ENCODE measurements at places on chromosomes 5 and 9.

DNA sequence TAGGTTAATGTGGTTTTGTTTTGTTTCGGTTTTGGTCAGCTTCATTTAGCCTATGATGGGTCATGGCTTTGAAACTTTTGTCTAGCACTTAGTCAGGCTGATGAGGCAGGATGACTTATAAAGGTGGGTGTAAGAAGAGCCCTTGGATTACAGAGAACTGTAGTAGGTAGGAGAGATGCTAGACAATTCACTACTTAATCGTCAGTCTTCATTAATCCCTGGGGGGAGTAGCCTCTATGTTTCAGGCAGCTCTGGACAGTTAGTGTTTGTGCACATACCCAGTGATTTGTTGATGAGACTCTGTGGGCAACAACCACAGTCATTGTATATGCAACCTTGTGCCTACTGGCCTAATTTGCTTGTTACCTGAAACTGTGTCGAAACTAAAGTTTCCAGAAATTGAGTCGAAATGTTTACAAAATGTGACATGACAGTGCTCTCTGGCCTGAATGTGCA is 113.3 kb downstream of the MTREX start:
- DNase-seq: peak; percentile 25

- DNase-seq: no peak
These were observed 66.5 kb downstream of the MED10 start for GRCh38 chr5:6311568-6312501.

DNA sequence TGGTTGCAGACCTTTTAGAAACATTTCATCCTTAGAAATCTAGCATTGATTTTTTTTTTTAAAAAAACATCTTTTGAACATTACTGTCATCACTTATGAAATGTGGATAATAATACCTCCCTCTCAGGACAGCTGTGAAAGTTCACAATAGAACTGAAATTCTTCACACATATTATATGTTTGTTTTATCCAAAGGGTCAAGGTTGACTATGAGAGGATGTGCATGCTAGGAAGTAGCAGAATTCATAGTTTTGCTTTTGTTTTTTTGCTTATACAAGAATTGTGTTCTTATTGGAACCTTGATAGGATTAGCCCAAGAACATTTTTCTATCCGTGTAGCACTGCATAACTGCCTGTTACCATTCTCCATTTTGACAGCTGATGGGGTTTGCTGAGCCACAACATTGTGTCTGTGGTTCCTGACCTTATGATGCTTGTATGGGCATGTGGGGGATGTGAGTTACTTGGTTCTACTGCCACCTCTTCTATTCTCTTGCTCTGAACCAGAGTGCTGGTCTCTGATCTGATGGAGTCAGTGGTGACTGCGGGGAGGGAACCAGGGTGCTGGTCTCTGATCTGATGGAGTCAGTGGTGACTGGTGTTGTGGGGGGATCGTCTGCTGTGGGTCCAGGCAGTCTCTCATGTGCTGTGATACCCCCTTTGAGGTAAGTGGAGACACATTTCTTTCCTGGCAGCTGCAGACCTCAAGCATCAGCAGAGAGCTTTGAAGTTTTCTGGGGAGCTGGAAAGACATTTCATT is 27.1 kb upstream of the ACTBL2 start:
- DNase-seq: no peak

DNA sequence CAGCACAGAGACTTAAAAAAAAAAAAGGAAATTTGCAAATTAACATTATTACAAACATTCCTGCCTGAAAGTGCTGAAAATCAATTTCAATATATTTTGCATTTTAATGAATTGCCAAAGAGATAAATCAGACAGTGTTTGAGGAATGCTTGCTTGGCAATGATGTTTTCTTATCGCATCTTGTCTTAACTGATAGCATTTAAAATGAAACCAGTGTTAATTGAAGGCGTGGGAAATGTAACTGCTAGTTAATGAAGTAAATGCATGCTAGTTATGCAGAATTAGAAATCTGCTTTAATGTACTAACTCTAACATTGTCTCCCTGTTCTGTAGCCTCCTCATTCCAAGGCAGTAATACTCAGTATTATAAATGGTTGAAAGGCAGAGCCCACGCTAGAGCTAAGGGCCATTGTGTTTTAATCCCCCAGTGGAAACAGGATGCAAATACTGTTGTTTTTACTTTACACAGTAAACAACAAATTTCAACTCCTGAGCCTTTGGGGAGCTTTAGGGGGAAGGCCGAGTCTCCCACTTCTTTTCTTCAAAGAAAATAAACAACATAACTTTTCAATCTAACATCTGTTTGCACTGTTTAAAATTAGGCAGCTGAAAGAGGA is 586.9 kb downstream of the TLE4 start:
- DNase-seq: no peak
